Right renal cortex interstitium (tissue), 3 donors: ENCODE measurements at places on chromosomes 1 and 21. TPM values are rescaled to one million over a fixed set of nuclear protein-coding genes. Genes with fewer than 3 reads are reported as not detected.

GRCh38 chr1:58893257-58893869, 109.5 kb upstream of the JUN start:
- no peak for DNase-seq

- peak; percentile 7 for DNase-seq
Measured at GRCh38 chr1:68142036-68142435, 90.3 kb downstream of the WLS start.

DNA sequence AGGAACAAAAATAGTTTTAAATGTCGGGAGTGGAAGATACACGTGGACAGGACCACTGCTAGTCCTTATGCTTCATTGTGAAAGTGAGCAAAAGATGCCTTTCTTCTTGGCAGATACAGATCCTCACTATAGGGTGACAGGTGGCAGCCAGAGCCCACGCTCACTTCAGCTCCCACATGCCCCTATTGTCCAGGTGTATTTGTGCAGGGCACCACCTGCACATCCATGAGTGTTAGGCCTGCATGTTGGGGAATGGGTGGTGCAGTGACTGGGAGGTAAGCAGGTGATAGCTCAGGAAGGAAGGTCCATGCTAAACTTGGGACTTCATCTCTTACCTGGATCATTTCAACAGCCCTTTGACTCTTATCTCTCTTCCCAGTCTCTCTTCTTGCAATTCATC, 27.4 kb downstream of the SLC5A9 start:
- DNase-seq, result no peak

GRCh38 chr1:65423884-65424572, 3.6 kb downstream of the LEPR start:
- no peak for DNase-seq

- no peak for DNase-seq
Measured at GRCh38 chr1:92817986-92818764, 13.7 kb upstream of the RPL5 start.

- no peak for DNase-seq
Measured at GRCh38 chr1:25565626-25566025, 22.2 kb downstream of the LDLRAP1 start.

LCE1E gene
- not detected for polyA plus RNA-seq

AGT gene
- 38.1 TPM for polyA plus RNA-seq

ADORA1 gene
- 5.2 TPM for polyA plus RNA-seq
